Panc1 (cell line): ENCODE measurements at places on chromosomes 12 and 14. TPM values are rescaled to one million over a fixed set of nuclear protein-coding genes. Genes with fewer than 3 reads are reported as not detected.

DNA sequence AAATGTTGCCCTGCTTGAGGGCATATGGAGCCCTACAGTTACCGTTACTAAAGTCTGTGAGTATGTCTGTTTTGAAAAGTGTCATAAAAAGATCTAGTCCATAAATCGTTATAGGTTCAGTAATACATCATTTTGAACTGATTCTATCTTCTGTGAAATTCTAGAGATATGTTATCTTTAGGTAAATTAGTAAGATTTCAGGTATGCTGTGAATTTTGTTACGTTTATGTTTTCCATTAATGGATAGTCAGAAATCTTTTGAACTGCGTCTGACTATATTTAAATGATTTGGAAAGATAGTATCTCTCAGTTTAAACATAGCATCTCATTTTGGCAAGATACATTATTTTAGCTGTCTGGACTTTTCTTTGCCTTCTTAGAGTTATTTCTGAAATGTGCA is 8.3 kb downstream of the ALG10 start:
- no peak for DNase-seq

RPL10L gene
- total RNA-seq = not detected

GRCh38 chr12:53480491-53481442 is 18.5 kb downstream of the MAP3K12 start:
- no peak for DNase-seq

GRCh38 chr12:58009405-58010195 is 68.2 kb downstream of the ATP23 start:
- DNase-seq = no peak

GRCh38 chr14:24826390-24826789 is 192.4 kb upstream of the GZMB start:
- DNase-seq = no peak

- DNase-seq = no peak
Observed at GRCh38 chr12:85580562-85581168, 255.5 kb downstream of the RASSF9 start.

DNA sequence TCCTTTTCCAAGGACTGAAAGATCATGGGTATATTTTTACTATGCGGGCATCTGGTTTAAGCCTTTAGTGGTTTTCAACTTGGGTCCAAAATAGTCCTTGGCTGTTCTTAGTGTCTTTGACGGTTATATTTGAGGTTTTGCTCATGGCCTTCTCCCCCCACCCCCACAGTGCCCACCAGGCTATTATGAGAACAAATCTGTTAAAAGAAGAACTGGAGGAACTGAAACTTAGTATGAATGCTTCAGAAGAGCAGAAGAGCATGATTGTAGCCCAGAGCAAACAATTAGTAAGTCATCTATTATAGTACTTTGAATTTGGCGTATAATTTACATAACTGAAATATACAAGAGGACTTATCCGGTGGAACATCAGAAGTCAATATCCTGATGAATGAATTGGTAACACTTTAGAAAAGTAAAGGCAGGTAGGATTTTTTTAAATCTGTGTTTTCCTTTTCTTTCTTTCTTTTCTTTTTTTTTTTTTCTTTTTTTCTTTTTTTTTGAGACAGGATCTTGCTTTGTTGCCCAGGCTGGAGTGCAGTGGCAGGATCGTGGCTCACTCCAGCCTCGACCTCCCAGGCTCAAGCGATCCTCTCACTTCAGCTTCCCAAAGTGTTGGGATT is 71.8 kb upstream of the BCAT1 start:
- DNase-seq = no peak

- DNase-seq = no peak
Observed at GRCh38 chr14:105912641-105913180, 386.3 kb downstream of the TMEM121 start.

IPO8 gene
- total RNA-seq = 46.6 TPM

ITGA7 gene
- 2.5 TPM for total RNA-seq

- DNase-seq = no peak
Observed at GRCh38 chr12:18217966-18218365, 43.4 kb upstream of the PIK3C2G start.

- DNase-seq = peak; percentile 33
Observed at GRCh38 chr12:69639400-69640016, 28.8 kb upstream of the LRRC10 start.

GRCh38 chr12:67388331-67389138 is 119.4 kb downstream of the CAND1 start:
- no peak for DNase-seq

CACNA2D4 gene
- total RNA-seq = 0.15 TPM

BAZ2A gene
- 131 TPM for total RNA-seq

GLI1 gene
- total RNA-seq = 6.5 TPM
